HuH-7.5 (cell line): ENCODE measurements at places on chromosomes 4 and X.

- no peak for DNase-seq
Measured at GRCh38 chr4:47065051-47065481, 33.7 kb downstream of the GABRB1 start.

DNA sequence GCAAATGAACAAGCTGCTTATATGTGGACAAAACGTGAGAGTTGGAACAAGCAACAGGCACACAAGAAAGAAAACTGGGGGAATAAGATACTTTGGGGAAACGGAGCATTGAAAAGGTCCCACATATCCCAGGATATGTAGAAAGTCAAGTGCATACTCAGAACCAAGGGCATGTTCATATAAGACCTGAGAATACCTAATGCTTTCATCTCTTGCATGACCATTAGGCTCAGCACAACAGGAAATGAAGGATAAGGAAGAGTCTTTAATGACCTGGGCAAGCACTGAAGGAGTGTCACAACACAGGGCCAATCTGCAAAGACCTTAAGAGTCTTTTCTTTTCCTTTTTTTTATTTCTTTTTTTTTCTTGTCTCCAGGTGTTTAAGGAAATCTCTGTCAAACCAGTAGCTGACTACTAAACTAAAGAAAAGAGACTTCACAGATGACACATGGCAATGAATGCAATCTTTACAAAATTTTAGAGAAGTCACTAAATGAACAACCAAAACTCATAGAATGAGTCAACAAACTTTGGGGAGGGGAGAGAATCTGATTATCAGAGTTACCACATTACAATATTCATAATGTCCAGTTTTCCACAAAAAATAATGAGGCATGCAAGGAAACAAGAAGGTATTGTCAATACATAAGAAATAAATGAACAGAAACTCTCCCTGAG is 67.9 kb upstream of the STK26 start:
- DNase-seq, result no peak

GRCh38 chrX:117538178-117539089 is 578.2 kb downstream of the KLHL13 start:
- DNase-seq, result no peak

DNA sequence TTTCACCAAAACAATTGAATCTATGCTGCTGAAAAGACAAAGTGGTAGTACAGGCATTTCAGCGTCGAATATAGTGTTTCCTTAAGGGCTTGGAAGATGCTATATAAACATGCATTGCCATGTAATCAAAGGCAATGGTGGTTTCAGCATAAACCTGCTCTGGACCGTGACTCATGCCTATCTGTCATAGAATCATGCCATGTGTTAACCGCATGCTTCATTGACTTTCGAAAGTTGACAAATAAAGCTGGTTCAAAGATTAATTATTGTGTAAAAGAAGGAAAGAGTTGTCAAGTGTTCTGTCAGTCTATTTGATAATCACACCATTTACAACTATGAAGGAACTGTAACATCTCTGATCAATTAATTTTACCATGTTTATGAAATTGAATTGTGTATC is 83.2 kb downstream of the FUNDC1 start:
- DNase-seq, result no peak

DNA sequence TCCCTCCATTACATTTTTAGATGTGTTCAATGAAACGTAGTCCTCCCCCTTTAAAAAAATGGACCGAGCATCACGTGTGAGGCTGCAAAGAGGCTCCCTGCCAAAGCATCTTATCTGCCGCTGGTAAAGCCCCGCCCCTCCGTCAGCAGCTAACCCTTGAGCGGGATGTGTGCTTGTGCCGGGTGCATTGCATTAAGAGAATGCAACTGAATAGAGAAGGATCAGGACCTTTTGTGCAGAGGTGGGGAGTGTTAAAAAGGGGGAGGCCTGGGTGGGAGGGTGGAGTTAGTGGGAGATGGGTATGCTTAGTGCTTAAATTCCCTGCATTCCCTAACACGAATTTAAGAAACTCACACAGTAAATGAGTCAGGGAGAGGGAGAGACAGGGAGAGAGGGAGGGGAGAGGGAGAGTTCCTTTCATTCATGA is 66.0 kb downstream of the TBL1X start:
- DNase-seq, result peak; percentile 11
